ENCODE measurements at places on chromosomes 12 and 14.

DNA sequence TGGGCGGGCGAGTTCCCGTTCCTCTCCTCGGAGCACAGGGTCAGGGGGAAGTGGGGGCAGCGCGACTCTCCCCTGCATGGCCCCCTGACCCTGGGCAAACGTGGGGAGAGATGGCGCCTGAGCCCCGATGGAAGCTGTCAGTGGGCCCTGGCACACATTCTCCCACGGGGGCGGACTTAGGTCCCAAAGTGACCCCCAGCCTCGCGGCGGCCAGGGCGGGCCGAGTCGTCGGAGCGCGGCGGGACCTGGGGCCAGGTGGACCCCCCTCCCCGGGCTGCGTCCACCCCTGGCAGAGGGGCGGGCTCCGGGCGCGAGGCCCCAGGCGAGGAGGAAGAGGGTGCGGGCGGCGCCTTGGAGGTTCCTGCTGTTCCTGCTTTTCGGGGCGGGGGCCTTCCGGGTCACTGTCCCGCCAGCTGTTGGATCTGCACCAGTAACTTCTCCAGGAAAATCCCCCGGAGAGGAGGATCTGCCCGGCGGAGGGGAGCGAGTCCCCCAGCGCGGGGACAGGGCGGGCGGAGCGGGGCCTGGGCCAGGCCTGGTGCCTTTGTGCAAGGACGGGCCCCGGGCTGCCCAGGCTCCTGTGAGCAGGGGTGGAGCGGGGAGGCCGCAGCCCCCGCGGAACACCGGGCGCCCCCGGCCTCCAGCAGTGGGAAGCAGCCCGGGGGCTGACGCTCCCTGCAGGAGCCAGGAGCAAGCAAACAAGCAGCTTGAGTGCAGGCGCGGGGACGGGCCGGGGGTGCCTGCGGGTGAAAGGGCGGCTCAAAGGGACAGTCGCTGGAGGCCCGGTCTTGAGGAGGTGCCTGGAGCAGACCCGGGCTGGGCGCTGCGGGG is 15.3 kb downstream of the TNFAIP2 start:
- no peak for DNase-seq

- DNase-seq, result no peak
Observed at GRCh38 chr12:57576613-57577160, 14.3 kb upstream of the PIP4K2C start.

GRCh38 chr14:69708586-69709560 is 58.1 kb upstream of the SRSF5 start:
- peak; percentile 33 for DNase-seq

DNA sequence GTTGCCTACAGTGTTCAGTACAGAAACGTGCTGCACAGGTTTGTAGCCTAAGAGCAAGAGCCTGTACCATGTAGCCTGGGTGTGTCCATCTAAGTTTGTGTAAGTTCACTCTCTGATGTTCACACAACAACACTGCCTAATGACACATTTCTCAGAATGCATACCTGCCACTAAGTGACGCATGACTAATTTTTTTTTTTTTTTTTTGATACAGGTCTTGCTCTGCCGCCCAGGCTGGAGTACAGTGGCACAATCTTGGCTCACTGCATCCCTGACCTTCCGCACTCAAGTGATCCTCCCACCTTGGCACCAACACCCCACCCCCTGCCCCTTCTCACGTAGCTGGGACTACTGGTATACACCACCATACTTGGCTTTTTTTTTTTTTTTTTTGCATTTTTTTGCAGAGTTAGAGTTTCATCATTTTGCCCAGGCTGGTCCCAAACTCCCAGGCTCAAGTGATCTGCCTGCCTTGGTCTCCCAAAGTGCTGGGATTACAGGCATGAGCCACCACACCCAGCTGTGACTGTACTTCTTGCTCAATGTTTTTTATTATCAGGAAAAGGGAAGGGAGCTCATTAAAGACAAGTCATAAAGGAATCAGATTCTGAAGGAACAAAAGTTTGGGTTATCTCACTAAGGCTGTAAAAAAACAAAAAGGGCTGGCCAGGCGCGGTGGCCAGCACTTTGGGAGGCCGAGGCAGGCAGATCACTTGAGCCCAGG is 10.0 kb upstream of the CDC42BPB start:
- DNase-seq, result no peak

- DNase-seq, result no peak
Observed at GRCh38 chr14:61395115-61395725, 73.8 kb downstream of the PRKCH start.

- no peak for DNase-seq
Observed at GRCh38 chr12:104641862-104642261, 185.1 kb downstream of the CHST11 start.

GRCh38 chr12:26705851-26706250 is 127.1 kb downstream of the ITPR2 start:
- no peak for DNase-seq

- peak; percentile 1 for DNase-seq
Observed at GRCh38 chr12:85468356-85469157, 188.5 kb downstream of the ALX1 start.

GRCh38 chr12:212415-212714 is 1.6 kb downstream of the SLC6A12 start:
- no peak for DNase-seq

DNA sequence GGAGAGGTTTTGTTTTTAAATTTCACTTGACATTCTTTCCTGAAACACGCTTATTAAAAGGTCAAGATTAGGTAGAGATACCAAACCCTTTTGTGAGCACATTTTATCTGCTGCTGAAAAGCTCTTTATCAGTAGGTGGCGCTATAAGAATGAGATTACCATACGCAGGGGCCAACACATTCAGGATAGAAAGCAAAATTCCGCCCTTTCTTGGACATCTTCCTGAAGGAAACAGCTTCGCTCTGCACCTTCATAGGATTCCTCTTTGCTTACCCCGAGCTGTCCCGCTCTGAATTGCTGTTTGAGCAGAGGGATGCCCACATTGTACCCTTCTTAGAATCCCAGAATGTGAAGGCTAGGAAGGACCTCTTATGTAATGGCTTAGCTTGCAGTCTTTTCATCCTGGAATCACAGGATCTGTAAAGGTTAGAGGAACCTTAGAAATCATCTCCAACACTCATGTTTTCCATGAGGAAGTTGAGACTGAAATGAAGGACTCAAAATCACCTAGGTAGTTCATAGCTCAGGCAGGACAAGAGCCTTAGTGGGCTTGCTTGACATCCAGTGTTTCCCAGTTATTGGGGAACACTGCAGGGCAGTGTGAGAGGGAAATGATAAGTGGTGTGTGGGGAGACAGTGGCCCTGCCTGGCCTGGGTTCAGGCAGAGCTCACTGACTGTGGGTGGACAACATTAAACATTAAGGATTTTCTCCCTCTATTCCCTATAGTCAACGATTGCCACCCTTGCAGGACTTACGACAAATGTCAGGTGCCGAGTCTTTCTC is 38.7 kb upstream of the CRY1 start:
- no peak for DNase-seq

DNA sequence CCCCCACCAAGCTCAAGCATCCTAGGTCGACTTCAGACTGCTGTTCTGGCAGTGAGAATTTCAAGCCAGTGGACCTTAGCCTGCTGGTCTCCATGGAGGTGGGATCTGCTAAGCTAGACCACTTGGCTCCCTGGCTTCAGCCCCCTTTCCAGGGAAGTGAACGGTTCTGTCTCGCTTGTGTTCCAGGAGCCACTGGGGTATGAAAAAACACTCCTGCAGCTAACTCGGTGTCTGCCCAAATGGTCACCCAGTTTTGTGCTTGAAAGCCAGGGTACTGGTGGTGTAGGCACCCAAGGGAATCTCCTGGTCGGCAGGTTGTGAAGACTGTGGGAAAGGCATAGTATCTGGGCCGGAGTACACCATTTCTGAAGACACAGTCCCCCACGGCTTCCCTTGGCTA is 44.6 kb upstream of the FKBP4 start:
- DNase-seq, result no peak
